Skeletal muscle cell (primary cell): ENCODE measurements at places on chromosomes 7 and 10.

DNA sequence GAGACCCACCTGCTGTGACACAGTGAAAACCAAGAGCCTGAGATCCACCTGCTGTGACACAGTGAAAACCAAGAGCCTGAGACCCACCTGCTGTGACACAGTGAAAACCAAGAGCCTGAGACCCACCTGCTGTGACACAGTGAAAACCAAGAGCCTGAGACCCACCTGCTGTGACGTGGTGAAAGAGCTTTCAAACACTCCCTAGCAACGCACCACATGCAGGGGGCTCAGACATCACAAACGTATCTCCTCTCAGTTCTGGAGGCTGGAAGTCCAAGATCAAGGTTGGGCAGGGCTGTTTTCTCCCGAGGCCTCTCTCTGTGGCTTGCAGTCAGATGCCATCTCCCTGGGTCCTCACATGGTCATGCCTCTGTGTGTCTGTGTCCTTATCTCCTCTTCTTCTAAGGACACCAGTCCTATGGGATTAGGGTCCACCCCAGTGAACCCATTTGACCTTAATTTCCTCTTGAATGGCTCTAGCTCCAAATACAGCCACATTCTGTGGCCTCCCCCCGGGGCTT lies 43.8 kb downstream of the INSIG1 start:
- DNase-seq, result no peak

DNA sequence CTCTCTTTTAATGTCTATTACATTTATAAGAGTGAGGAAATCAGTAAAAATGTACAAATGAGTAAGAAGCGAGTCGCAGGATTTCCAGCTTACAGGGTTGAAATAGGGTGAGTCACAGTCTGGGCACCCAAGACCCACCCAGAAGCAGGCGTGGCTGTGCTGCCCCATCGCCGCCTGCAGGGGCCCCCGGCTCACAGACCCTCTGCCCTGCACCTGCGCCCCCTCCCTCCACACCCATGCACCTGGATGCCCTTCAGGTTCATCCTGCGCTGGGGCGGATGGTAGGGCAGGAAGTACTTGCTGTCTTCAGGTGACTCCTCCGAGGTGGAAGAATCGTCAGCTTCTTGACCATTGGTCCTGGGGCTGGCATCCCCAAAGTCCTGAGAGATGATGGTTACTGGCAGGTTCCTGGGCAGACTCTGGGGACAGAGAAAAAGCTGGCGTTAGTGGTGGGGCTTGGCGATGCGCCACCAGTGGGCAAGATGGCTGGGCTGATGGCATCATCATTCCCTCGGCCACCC lies 90.2 kb upstream of the GNA12 start:
- peak; percentile 17 for DNase-seq

DNA sequence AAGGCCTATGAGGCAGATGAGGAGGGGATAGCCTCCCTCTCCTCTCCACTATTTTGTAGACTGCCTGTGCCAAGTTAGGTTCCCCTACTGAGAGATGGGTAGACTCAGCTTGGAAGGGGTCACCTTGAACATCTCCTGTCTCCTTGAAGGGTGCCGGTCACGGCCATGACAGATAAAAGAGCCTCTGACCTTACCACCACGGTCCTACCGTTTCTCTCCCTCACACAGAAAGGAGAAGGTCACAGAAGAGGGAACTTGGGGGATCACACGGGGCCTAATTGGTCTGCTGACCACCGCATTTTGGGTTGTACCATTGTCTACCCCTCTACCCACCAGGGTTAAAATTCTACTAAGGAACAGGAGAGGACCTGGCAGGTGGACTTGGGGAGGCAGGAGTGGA lies 17.0 kb downstream of the PRSS2 start:
- no peak for DNase-seq

- peak; percentile 1 for DNase-seq
Measured at GRCh38 chr7:111329367-111330234, 232.7 kb downstream of the IMMP2L start.

DNA sequence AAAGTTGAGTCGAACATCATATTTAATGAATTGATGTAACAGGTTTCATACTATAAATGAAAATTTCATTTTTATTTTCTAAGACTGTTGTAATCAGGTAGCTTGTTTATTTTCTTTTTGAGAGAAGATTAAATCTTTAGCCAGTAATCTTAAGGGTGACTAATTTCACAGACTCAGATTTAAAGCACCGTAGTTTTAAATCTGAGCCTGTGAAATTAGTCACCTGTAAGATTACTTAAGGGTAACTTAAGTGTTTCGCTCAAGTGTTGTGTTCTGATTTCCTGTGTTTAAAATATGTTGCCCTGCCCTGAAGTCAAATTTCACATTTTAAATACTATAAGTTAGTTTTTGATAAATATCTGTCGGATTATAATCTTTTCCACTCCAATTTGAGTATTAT lies 35.8 kb upstream of the TMEM236 start:
- DNase-seq, result no peak

GRCh38 chr10:115003396-115003795 lies 65.4 kb downstream of the TRUB1 start:
- DNase-seq, result no peak

DNA sequence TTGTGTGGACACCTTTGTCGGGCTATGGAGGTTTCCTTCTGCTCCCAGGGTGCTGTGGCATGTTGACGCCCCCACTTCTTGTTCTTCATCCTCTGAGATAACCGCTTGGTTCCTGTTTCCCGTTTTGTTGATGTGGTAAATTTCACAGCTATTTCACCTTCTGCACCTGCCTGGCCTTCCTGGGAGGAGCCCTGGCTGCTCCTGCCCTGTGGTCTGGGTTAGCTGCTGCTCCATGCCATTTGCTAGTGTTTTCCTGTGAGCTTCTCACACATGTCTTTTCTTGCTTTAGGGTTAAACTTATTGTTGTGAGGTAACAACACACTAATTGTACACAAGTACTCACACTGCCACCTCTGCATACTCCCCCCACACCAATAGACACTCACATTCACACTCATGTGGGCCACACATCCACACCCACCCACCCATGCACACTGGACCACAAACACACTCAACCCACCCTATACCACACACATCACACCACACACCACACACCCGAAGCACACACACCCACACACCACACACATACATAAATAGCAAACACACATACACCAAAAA lies 46.5 kb upstream of the MSMB start:
- no peak for DNase-seq

DNA sequence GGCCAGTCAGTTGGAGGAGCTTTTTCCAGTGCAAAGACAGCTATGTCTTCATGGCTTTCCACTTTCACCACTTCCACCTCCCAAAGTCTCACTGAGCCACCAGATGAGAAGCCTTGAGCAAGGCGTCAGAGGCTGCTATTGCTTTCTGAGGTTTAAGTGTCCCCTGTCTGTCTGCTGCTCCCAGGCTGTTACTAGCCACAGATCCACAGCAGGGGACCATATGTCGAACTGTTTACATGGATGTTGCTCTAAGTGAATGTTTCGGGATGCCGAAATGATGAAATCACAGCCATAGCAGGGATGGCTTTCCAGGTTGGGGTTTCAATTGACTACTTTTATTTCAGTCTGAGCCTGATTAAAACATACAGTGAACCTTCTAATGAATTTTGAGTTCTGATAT lies 88.5 kb downstream of the AVL9 start:
- DNase-seq, result peak; percentile 54

GRCh38 chr7:116708248-116708647 lies 36.3 kb downstream of the MET start:
- no peak for DNase-seq

DNA sequence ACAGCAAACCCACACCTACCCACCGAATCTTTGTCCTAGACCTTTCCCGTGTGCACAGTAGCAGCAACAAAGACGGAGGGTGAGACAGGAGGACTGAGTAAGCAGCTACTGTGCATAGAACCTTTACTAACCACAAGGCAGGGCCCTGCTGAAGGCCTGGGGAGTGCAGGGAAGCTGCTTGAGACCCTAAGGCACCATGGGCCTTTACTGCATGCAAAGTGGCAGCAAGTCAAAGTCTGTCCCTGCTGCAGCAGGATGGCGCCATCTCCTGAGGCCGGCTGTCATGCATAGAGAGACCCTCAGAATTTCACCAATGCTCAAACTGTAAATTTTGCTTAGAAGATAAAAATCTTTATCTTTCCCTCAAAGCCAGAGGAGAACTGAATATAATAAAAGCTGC lies 610.5 kb downstream of the ACTR3B start:
- DNase-seq, result no peak

- DNase-seq, result no peak
Measured at GRCh38 chr7:67359900-67360299, 363.3 kb downstream of the TYW1 start.

DNA sequence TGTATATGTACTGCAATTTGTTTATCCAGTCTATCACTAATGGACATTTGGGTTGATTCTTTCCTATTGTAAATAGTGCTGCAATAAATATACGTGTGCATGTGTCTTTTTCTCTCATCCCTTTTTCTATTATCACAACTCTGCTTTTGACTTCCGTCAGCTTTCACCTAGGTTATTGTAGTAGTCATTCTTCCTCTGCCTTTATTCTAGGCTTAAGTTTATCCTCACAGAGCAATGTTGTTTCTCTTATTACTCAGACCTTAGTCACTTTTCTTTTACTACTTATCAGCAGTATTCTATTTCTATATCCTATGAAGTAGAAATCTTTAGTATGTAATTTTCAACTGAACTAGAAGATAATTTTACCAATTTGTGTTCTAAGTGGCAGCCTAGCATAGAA lies 175.3 kb upstream of the SEMA3E start:
- DNase-seq, result no peak

DNA sequence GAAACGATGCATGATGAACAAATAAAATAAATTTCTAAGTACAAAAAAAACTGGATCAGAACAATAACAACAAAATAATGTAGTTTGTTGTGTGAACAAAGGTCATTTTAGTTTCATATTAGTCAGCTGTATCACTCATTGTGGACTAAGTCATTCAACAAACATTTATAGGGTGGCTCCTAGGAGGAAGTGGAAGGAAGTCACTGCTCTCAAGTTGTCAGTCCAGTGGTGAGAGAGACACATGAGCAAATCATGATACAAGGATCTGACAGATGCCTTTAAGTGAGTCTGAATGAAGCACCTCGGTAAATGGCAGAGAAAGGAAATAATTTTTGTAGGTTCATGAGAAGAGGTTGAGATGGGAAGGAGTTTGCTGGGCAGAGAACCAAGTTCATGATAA lies 56.8 kb downstream of the EPDR1 start:
- DNase-seq, result no peak

DNA sequence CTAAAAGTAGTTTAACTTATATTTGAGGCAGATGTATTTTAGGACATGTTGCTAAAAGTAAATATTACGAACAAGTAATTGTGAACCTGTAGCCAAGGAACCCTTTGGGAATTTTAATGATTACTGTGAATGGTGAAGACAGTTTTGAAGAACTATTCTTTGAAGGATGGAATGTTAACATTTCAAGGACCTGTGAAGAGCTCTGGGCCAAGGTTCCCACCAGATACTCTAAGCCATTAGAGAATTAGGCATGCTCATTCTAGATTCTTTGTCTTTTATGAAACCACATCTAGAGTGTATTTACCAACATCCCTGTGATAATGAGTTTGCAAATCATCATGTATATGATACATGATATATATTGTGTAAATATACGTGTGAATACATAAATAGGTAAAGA lies 99.8 kb downstream of the SEPTIN7 start:
- DNase-seq, result no peak

GRCh38 chr7:84666651-84667050 lies 472.1 kb upstream of the SEMA3A start:
- DNase-seq, result no peak

GRCh38 chr7:124796771-124797170 lies 31.2 kb upstream of the GPR37 start:
- DNase-seq, result no peak

- no peak for DNase-seq
Measured at GRCh38 chr10:6012121-6012905, 35.0 kb upstream of the IL15RA start.

- no peak for DNase-seq
Measured at GRCh38 chr7:30760514-30761213, 8.7 kb downstream of the INMT start.

- no peak for DNase-seq
Measured at GRCh38 chr10:110739811-110740271, 95.7 kb downstream of the RBM20 start.

DNA sequence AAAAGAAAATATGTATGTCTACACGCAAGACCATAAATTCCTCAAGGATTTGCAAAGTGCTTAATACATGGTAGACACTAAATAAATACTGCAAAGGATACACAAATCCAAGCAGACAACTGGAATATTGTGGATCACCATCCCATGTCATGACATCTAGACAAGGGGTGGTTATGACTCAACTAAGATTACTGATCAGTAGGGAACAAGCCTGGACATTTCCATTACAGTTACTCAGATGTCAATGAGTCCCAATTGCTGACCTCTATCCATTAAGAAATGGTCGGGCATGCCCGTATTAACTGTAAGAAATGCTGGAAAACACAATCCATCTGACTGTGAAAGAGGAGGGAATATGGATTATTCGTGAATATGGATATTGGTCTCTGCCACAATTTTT lies 27.6 kb upstream of the RUFY2 start:
- no peak for DNase-seq

GRCh38 chr10:19941206-19941880 lies 125.1 kb downstream of the PLXDC2 start:
- no peak for DNase-seq

DNA sequence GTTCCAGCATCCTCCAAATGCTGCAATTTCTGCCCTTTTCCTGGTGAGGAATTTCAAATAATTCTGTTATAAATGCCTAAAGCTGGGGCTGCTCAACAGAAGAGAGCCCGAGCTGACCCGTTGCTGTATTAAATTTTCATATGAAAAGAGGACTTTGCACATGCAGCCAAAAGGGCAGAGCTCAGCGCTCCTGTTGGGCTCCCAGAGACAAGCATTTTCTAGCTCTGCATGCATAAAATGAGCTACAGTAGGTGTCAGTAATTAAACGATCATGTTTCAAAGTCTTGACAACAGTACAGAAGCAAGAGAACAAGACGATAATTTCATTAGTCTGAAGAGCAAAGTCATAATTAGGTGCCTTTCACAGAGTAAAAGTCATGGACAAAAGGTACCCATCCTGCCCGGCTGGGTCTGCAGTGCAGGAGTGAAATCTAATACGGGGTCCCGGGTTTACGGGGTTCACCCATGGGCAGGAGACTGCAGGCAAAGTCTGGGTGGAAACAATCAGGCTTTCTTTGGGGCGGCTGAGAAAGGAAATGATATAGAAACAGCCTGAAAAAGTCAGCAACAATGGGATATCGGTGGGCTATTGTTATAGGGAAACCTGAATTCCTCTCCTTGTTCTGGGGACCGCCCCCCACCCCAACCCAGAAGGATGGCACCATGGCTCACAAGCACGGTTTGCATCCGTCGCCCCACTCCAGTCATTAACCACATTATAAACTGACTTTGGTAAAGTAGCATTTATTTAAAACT lies 66.0 kb downstream of the EBF3 start:
- no peak for DNase-seq
